Adrenal gland (tissue), 19 donors: ENCODE measurements at places on chromosomes 16 and 17.

GRCh38 chr17:33561569-33562334, 268.7 kb upstream of the ASIC2 start:
- DNase-seq = no peak

DNA sequence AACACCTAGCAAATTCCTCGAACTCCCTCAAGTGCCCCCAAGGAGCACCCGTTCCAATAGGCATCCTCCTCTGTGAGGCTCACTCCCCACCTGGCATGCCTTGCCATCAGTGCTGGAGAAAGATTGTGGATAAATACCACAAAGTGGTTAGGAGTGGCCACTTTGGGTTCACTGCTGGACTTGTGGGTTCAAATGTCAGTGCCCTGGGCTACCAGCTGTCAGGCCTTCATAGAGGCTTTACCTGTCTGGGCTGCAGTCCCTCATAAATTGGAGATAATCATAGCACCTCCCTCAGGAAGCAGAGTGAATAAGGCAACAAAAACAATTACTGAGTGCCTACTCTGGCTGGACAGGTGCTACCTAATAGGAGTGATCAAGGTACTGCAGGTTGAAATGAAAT, 1.5 kb upstream of the SYT17 start:
- no peak for DNase-seq

DNA sequence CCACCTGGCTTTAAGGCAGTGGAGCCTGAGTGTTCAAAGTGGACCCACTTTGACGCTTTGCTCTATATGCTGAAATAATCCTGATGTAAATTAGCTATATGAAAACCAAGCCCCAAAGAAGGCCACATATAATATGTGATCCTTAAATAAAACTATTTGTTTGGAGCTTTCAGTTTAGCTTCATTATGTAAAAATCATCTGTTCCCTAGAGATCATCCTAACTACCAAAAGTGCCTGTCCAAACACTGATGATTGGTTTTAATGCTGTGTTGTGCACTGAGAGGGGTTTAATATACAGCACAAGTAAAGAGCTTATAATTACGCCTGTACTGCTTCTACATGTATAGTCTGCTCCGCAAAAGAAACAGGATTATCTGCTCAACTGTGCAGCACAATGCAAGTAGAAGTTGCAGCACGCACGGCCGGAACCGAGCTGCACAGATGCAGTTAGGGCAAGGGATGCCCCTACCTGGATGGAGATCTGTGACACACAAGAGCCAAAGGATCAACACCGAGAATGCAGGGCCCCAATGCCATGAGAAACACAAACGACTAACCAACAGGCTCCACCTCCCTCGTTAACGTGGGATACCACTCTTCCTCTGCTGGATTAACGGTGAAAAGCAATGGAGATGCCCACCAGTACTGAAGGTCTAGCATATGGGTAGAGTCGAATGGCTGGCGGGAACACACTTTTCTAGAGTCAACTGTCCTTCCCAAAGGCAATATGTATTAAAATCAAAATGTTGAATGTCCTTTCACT, 20.5 kb downstream of the USP7 start:
- DNase-seq = no peak

- no peak for DNase-seq
Measured at GRCh38 chr16:78628461-78629045, 529.1 kb downstream of the WWOX start.

- DNase-seq = peak; percentile 43
Measured at GRCh38 chr16:79508294-79508693, 92.2 kb downstream of the MAF start.

DNA sequence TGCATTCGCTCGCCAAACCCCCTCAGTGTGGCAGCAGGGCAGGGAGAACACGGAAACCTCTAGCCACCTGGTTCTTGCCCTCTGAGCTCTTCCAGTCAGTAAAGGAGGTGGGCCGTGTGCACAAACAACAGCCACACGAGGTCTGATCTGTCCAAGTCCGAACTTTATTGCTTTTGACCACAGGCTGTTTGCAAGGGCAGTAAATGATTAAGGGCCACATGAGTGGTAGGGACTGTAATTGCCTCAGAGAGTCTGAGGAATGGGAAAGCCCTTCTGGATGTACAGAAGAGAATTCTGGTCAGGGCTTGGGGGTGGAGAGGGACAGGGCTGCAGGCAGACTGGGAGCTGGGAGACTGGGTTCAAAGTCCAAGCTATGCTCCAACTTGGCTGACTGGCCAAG, 75.7 kb upstream of the LHX1 start:
- no peak for DNase-seq

GRCh38 chr17:41624208-41625101, at the start of gene KRT17:
TSS of gene KRT17 (minus strand) at chr17:41624575. CDS start at chr17:41624509, 66 bp downstream.
- DNase-seq = no peak

DNA sequence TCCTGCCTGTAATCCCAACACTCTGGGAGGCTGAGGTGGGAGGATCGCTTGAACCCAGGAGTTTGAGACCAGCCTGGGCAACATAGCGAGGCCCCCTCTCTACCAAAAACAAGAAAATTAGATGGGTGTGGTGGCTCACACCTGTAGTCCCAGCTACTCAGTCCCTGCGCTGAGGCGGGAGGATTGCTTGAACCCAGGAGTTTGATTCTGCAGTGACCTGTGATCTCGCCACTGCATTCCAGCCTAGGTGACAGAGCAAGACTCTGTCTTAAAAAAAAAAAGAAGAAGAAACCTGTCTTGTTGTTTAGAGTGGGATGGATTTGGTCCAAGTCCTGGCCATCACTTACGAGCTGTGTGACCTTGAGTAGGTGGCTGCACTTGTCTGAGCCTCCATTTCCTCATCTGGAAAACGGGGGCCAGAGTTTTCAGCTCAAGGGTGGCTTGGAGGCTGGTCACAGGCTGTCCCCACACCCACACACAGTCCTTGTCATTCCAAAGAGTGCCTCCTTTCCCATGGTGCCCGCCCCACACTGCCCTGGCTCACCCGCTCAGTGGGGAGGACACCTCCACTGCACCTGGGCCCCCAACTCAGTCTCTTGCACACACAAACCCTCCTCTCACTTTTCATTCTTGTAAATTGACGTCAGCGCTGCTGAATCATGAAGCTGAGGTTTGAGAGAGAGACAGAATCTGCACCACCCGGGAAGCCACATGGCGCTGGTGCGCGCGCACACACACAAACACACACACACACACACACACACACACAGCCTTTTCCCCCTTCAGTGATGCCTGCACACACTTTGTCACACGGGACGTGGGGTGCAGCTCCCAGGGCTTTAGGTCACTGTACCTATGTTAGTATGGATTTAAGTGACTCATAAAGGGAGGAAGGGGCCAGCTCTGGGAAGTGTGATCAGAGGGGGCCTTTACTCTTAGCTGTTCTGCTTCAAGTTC, 4.2 kb downstream of the SOCS1 start:
- DNase-seq = no peak

- no peak for DNase-seq
Measured at GRCh38 chr16:30976486-30976885, 8.5 kb upstream of the HSD3B7 start.

DNA sequence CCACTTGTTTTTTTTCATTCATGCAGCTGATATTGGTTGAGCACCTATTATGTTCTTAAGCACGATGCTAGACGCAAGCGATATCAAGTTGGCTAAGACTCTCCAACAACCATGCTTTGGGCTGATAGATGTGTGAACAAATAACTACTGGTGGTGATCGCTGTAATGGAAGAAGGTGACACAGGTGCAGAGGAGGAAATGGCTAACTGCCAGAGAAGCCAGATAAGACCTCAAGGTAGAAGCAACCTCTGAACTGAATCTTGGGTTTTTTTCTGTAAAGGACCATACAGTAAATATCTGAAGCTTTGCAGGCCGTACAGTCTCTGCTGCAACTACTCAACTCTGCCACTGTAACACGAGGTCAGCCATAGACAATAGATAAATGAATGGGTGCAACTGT, 97.9 kb downstream of the C17orf67 start:
- no peak for DNase-seq
